ENCODE measurements at places on chromosomes 5 and 9. TPM values are rescaled to one million over a fixed set of nuclear protein-coding genes. Genes with fewer than 3 reads are reported as not detected.

Gene KLF4
- 1.5 TPM for total RNA-seq

- no peaks in the 10 kb centered on the region for H3K36me3 ChIP-seq
- H3K4me1 ChIP-seq: no peaks in the 10 kb centered on the region
- no peaks in the 10 kb centered on the region for H3K27me3 ChIP-seq
- no peak for DNase-seq
- H3K4me3 ChIP-seq: no peak overlapping the region
These were observed 159.7 kb downstream of the MUSK start for GRCh38 chr9:110828264-110828663.

GRCh38 chr9:117290856-117291622, 123.8 kb downstream of the ASTN2 start:
- DNase-seq: no peak
- no peak overlapping the region for H3K4me3 ChIP-seq
- no peaks in the 10 kb centered on the region for H3K36me3 ChIP-seq
- H3K27ac ChIP-seq: no peak overlapping the region
- no peaks in the 10 kb centered on the region for H3K4me1 ChIP-seq

DNA sequence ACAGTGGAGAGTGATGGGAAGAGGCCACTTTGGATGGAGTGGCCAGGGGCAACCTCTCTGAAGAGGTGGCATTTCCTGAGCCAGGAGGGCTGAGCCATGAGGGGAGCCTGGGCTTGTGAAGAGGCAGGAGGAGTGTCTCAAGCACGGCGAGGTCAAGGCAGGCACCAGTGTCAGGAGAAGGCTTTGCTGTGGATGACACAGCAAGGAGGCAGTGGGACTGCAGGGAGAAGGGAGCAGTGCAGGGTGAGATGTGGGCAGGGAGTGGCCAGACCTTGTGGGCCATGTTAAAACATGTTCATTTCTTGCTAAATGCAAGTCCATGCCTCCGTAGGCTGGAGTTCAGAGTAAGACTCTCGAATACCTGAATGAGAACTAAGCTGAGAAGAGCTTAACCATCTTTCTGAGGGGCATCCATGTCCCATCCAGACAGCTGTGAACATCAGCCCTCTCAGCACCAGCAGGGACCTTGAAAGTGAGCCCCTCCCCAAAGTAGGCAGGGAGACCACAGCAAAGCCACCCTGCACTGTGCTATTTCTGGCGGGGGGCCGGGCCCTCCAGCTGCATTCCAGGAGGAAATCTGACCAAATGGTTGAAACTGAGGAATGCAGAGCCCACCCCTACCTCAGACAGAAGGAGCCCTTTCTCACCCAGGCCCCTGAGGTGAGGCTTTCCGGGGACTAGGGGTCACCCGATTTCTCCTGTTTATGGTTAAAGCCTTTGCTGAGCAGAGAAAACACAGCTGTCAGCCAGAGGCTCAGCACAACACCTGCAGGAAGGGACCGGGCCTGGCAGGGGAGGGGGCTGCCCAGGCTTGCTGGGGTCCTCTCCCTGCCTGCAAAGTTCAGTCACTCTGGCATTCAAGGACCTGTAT, 16.1 kb upstream of the ARSI start:
- H3K4me3 ChIP-seq: no peak overlapping the region
- peak overlapping the region; percentile 78 for H3K27ac ChIP-seq
- no peak for DNase-seq
- no peaks in the 10 kb centered on the region for H3K36me3 ChIP-seq
- no peaks in the 10 kb centered on the region for H3K27me3 ChIP-seq
- H3K4me1 ChIP-seq: peaks cover 24% of the 10 kb centered on the region

DNA sequence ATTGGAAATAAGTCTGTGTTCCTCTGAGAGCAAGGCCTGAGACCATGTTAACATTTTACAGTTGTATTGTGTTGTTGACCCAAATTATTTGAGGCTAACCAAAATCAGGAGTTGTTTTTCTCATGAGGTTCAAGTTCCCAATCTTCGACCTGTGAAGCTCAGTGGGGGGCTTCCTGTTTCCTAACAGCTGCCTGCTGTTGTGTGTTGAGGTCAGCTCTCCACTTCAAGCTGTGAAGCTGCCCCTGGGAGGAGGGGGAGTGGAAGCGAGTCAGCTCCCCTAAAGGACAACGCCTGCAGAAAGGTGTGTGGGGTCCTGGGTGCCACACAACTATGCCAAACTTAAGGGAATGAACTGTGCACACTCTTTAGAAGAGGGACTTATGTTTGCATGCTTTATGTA, 295.5 kb downstream of the IRX1 start:
- H3K27ac ChIP-seq: no peak overlapping the region
- H3K36me3 ChIP-seq: no peaks in the 10 kb centered on the region
- H3K4me3 ChIP-seq: no peak overlapping the region
- no peaks in the 10 kb centered on the region for H3K4me1 ChIP-seq

Gene CD274
- total RNA-seq: 29.7 TPM

Measured in endothelial cell of umbilical vein (primary cell).